Stimulated activated CD8-positive, alpha-beta memory T cell treated with anti-CD3 and anti-CD28 coated beads, Interleukin-15, amount 100 ng/mL, for 4 hours (primary cell): ENCODE measurements at places on chromosomes 1 and 21.

DNA sequence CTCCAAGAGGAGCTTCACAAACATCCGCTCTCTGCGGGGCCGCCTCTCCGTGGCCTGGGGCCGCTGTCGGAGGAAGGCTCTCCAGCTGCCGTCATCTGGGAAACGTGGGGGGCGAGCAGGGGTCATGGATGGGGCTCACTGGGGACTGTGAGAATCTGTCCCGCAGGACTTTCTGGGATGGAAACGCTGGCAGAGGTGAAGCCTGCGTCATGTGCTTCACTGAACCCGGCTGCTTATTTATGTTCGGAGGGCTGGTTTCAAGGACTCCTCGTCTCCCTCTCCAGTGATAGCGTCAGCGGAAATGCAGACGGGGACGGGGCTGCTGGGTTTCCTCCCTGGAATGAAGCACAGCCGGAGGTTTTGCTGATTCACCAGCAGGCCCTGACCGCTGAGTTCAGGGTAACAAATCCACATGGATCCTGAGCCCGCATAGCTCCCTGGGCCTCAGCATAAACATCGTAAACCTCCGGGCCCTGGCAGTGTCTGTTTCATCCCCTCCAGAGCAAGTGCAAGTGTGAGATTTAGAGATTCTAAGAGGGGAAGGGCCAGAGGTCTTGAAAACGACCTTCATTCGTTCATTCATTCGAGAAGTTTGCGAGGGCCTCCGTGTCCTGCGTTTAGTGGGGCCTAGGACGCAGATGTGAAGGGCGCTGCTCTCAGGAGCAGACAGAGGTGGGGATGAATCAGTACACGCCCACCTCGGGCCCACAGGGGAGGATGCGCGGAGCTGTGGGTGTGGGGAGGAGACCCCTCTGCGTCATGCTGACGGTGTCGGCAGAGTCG, 7.0 kb upstream of the POFUT2 start:
- no peak for DNase-seq

- DNase-seq: no peak
Measured at GRCh38 chr1:205312866-205313562, 8.5 kb downstream of the NUAK2 start.

- DNase-seq: no peak
Measured at GRCh38 chr1:111735858-111736544, 3.2 kb downstream of the INKA2 start.

DNA sequence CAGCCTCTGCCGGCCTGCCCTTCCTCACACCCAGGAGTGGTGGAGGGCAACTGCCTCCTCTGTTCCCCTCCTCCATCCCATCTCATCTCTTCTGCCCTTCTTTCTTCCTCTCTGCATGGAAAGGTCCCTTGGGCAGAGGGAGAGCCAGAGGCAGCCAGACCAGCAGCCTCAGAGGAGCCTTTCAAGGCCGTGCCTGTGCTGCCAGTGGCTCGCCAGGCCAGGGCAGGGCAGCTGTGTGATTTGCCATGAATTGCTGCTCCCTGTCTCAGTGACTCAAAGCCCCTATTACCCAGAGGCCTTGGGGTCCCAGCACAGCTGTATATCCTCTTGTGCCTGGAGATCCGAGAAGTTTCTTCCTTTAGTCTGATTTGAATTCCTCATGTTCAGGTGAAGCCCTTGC, 21.9 kb downstream of the TMCC2 start:
- DNase-seq: no peak

DNA sequence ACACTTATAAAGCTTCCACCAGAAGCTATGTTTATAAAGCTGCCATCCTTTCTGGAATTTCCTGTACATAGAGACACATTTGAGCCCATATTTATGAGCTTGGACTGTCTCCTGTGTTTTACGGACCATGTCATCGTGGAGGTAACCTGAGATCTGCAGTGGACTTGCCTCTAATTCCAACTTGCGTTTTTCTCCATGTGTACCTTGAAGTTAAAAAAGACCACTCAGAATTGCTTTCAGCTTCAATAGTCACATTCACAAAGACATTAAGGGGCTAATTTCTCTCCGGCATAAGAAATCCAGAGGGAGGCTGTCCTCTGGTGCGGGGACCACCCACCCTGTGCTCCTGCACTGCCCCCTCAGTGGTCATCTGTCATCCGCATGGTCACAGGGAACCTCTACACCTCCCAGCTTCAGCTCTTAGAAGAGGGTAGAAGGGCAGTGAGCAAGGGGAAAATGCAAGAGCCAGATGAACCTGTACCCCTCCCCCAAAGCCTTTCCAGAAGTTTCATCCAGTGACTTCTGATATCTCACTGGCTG, 521.4 kb upstream of the CAMK1G start:
- no peak for DNase-seq

DNA sequence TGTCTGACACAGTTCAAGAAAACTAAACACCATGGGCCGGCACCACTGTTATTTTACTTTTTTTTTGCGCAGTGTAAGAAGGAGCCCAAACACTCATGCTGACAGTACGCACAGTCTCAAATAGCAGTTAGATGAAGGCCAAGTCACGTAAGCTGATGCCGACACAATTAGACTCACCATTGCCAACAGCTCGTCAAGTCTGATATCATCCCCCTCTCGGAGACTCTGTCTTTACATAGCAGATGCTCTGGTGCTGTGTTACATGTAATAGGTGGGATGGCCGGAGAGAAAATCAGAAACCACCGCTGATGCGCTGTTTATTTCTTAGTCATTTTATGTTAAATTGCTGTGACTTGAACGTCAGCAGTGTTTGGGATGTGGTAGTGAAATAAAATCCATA, 49.3 kb downstream of the TGFB2 start:
- no peak for DNase-seq

GRCh38 chr1:241841691-241842090, 6.3 kb upstream of the EXO1 start:
- no peak for DNase-seq

DNA sequence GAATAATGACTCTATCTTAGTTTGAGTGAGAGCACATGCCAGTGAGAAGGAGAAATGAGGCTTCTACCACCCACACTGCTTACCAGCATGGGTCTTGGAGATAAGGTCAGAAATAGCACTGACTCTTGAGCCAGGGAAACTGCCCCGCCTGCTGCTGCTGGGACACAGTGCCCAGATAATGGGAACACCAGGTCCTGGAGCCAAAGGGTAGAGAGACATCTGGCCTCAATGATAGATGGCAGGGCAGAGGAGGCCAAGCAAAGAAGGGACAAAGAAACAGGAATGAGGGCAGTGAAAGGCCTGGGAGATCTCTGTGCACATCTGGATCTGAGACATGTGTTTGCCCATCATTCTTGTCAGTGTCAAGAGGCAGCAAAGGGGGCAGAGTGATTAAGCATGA, 97.4 kb downstream of the MIS18A start:
- DNase-seq: no peak

DNA sequence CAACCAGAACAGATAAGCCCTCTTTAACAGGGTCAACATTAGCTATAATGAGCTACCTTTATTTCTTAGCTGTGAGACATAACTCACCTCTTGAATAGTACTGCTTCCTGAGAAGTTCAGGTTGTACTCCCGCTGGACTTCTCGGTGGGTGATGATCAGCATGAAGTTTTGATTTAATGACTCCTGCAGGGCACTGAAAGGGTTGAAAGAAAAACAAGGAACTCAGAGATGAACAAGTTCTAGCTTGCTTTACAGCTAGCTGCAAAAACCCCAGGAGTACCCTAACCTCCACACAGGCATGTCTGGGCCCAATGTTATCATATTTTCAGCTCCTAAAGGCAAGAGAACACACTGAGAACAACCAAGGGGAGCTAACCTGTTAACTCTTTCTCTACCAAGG, 254.4 kb downstream of the FAF1 start:
- DNase-seq: no peak

GRCh38 chr1:86394416-86394815, 1.7 kb downstream of the ODF2L start:
- no peak for DNase-seq

GRCh38 chr1:94821636-94822305, 1.6 kb downstream of the SLC44A3 start:
- DNase-seq: no peak

- DNase-seq: no peak
Measured at GRCh38 chr1:39508857-39509305, 17.4 kb downstream of the BMP8A start.

GRCh38 chr1:65021795-65022194, 55.4 kb upstream of the JAK1 start:
- DNase-seq: no peak

DNA sequence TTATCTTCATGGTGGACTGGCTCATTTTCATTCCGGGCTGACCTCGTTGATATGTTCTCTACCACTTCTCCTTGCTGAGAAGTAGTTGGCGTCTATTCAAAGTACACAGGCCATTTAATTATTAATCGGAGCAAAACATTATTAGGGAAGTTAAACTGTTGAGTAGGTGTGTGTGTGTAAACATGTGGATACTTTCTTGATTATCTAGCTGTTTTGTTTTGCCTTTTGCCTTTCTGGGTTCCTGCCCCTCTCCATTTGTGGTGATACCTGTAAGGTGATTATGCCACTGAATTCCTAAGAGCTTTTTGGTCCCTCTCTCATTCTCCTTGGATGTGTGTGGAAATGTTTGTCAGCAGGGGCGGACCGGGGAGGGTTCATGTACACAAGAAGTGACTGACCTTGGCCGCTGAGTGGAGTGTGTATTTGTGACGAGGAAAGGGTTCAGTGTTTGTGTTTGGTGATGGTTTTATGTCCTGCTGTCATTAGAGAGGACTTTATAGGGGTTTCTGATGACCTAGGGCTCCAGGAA, 56.6 kb upstream of the PPP2R5A start:
- no peak for DNase-seq

GRCh38 chr1:89112871-89113613, 12.9 kb downstream of the GBP2 start:
- no peak for DNase-seq

DNA sequence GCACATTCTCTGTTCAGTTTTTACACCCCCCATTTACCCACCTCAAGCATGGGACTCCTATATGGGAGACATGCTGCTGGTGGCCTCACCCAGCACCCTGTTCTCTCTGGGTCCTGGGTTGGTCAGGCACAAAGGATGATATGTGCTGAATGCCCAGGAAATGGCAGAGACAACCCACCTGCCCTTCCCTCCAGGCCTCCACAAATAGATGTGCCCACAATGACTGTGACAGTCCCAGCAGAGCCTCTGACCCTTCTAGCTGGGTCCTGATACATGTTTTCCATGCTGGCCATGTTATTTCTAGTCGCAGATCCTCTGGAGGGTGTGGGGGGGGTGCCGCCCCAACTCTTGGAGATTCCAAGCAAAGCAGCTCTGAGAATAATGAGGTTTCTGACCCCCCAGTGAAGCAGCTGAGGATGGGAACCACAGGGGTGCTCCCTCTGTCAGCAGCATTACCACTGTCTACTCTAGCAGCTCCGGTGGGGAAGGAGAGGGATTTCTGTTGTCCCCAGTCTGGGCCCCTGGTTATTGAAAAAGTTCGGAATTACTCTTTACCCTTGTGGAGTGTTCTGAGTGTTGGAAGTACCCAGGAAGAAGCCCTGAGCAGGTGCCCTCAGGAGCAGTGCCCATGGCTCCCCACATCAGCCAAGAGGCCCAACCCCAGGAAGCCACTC, 1.2 kb upstream of the CCDC28B start:
- no peak for DNase-seq

GRCh38 chr1:43427524-43427923, 26.2 kb downstream of the HYI start:
- DNase-seq: no peak

DNA sequence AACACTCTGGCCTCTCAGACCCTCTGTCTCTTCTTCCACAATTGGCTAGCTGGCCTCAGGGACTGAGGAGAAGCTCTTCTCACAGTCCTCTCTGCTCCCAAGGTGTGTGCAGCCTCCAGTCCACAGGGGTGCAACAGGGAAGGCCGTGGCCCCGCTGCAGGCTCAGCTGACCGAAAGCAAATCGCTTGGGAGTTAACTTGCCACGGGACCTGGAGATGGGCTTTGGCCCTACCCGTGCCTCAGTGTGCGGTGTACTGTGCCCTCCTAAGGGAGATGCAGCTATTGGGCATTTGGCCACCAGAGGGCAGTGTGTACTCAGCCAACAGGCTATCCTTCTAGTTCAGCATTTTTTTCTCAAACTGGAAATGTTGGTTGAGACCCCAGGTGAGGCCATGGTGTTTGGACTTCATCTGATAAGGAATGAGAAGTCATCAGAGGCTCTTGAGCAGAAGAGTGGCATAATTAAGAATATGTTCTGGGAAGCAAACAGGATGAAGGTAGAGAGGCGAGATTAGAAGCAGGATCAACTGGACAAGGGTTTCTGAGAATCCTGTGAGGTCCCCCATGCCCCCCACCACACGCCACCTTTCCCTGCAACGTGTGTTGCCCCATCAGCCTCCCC, 42.5 kb upstream of the TMEM125 start:
- peak; percentile 71 for DNase-seq

- no peak for DNase-seq
Measured at GRCh38 chr1:200049810-200050209, 22.3 kb downstream of the NR5A2 start.

GRCh38 chr1:19310061-19310460, 1.9 kb downstream of the AKR7A2 start:
- no peak for DNase-seq

GRCh38 chr21:31659536-31660258, at the start of gene SOD1:
TSS of gene SOD1 (plus strand) at chr21:31659693. CDS start at chr21:31659770, 77 bp downstream.
- DNase-seq: peak; percentile 91

DNA sequence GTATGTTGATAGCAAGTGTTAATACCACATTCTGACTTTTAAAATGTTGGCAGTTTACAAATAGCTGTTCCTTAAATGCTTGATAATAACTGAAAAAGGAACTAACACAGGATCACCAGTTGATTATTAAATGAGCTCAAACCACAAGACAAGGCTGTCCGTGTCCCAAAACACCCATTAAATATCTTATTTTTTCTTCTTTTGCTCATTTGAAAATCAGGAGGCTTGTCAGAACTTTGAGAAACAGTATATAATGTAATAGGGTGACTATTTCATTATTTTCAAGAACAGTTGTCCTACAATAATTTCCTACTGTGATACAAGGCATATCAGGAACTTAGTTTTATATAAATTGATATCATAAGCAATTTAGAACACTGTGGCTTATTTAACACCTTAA, 2.7 kb downstream of the CDKN2C start:
- DNase-seq: no peak

GRCh38 chr21:19433623-19434022, 1030.0 kb upstream of the TMPRSS15 start:
- no peak for DNase-seq

DNA sequence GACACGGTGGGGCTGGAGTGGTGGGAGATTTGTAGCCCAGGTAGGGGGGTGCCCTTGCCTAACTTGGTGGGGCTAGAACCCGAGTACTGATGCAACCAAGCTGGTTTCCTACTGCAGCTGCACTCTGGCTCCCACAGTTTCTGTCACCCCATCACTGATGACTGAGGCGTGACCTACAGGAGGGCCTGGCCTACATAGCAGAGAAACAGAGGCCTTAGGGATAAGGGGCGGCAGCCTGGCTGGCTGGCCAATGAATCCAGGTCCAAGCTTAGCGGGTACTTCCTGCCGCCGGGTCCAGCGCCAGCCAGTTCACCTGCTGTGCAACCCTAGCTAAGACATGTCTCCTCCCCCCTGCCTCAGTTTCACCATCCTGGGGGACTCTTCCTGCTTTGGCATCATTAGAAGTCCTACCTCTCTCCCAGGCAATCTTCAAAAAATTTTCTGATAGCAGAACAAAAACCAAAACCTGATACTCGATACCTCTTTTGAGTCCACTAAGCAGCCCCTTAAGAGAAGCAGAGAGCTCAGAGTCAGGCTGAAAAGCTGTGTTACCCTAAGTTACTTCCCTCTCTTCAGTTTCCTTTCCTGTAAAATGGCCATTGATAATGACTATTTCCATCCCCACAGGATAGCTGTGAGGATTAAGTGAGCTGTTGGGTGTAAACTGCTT, 27.3 kb upstream of the RNF19B start:
- DNase-seq: no peak
